ENCODE measurements at places on chromosomes 5 and 9.

- DNase-seq: no peak
Observed at GRCh38 chr5:90293931-90294330, 115.6 kb downstream of the CETN3 start.

GRCh38 chr5:112921026-112921832 lies 798 bp downstream of the REEP5 start:
- DNase-seq: peak; percentile 40

- no peak for DNase-seq
Observed at GRCh38 chr5:1877103-1878049, 5.3 kb downstream of the IRX4 start.

DNA sequence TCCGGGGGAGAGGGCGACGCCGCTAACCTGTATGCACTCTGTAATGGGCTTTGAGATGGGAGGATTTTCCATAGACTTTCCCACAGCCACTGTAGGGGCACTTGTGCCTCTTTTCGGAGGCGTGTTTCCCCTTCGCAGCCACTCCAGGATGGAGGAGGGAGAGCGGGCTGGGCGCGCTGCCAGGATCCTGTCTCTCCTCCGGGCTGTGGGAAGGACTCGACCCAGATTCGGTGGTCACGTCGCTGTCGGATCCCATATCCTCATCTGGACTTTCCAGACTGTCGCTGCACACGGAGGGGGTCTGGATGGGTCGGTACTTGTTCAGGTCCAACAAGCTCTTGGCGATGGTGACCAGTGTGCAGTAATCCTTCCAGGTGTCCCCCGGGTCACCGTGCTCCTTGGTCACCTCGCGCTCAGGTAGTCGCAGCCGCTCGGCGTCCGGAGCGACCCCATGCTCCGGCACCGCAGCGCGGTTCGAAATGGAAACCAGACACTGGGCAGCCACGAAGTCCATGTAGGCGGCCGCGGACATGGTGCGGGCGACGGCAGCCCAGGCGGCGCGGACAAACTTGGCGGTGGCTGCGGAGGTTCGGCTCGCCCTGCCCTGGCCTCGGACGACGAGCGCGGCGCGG lies 1.5 kb downstream of the KLF9 start:
- DNase-seq: peak; percentile 68

DNA sequence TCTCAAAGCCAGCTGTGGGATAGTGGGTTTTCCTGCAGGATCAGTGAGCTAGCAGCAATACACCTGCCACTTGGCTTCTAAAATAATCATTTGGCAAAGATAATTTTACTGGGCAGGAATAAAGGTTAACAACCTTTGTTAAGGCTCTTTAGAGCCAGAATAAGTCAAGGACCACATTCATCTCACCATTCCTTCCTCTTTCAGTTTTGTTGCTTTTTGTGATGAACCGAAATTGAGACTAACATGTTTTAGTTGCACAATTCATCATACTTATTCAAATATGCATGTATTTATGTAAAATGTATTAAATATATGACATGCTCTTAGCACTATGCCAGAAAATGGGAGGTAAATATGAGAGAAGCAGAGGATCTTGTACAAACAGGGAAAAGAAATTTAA lies 824.4 kb upstream of the TYRP1 start:
- no peak for DNase-seq

- DNase-seq: no peak
Observed at GRCh38 chr9:108903420-108904103, 30.4 kb downstream of the ELP1 start.

DNA sequence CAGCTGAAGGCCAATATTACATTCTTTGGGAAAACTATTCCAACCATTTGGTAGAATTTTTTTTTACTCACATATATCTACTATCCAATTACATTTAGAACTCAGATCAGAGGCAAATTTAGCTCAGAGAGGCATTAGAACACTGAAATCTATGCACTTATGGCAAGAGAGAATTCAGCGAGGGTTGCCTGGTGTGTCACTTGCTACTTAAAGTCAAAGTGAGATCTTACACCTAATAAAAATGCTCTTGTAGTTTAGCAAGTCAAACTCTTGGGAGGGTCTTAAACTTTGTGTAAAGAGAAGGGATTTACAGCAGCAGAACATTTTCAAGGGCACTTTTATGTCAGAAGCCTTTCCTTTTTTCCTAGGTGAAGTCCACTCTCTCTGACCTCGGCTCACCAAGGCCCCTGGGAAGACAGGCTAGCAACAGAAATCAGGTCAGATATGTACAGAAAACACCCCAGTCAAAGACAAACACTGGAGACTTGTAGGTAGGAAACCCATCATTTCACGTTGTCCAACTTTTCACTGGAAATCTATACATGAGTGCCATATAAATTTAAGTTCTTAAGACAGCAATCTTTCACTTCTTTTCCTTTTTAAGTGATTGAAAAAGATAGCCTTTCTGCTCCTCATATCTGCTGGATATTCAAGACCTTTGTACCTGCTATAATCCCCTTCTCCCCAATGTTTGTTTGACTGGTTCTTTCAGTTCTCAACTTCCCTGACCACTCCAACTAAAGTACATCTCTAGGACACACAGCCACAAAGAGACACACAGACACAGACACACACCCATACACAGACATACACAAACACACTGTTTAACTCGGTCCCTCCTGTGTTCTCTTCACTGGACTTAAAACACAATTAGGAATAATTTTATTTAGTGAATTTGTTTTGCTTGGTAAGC lies 635.8 kb downstream of the PDE4D start:
- no peak for DNase-seq

Measured in amniotic stem cell (primary cell).